T-helper 1 cell (primary cell): ENCODE measurements at places on chromosomes 2 and 18.

DNA sequence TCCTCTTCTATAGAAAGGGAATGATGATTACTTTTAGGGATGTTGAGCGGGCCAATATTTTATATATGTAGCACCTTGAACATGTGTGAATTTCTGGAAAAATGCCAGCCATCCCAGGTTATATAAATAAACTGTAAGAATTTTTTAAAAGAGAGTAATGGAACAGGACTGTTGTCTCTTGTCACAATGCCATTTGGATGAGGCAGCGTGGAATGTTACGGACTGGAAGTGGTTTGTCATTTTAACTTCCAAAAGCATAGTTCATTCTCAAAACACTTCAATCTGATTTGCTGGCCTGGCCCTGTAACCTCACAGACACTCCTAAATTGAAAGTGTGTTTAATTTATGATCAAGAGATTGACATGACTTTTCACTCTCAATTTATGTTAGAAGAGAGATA is 70.8 kb downstream of the TPGS2 start:
- no peak for DNase-seq

DNA sequence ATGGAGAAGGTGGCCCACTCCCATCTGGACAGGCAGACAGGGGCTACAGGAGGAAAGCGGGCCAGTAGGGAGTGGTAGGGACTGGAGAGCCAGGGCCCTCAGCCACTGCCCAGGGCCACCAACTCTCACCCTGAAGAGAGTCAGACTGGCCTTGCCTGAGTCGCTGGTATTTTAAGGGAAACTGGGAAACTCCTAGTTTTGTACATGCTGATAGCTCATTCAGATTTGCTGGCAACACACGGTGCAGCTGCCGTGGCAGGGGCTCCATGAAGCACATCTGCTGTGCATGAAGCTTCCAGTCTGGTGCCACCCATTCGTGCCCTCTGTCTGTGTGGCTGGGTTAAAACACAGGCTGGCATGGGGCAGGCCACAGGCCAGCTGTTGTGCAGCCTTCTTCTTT is 137.3 kb upstream of the GLI2 start:
- no peak for DNase-seq

DNA sequence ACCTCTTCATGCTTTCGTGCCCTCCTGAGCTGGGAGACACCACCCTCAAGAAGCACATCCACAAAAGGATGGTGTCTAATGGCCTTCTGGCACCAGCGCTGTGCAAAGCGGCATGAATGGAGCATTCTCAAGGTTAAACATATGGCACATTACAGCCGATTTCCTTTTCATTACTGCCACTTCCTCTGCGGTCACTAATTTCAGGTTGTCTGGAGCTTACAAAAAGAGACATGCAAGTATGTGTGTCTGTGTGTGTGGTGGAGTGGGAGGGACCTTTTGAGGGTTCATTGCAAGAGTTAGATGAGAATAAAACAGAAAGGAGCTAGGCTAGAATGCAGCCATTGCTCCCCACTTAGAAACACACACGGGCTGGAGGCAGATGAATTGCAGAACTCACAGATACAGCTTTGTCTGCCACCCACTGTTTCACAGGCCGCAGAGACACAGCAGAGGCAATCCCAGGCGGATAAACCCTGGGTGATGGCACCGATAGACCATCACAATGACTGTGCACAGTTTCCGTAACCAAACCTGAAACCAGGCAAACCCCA is 76.0 kb downstream of the TGIF1 start:
- DNase-seq = peak; percentile 17

DNA sequence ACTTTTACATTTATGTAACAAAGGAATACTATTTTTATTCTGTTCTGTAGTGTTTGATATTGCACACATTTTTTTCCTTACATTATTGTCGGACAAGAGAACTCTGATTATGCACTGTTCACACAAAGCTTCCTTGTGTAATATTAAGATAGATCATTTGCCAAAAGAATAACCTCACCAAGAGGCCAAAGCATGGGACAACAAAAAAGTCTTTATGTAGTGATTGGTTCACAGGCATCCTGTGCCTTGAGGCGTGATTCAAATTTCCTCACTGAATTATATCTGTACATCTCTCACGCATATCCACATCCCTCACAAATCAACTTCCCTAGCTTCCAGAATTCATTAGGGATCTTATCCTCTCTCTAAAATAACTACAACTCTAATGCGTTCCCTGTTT is 642.7 kb downstream of the NR4A2 start:
- no peak for DNase-seq

DNA sequence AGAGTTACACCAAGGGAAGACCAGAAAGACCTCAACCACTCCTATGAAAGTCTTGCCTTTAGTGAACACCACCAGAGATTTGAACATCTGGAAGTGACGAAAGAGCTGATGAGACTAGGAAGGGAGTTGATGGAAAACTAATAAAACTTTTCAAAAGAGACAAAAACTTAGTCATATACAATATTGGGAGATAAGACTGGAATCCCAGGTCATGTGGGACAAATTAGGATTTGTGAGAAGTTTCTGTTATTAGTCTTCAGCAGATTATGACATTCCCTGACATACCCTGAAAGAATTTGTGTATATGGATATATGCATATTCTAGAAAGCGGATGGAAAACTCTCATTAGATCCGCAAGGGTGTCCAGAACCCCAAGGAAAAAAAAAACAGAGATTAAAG is 145.0 kb upstream of the LTBP1 start:
- DNase-seq = no peak

GRCh38 chr2:3823748-3824147 is 120.4 kb downstream of the DCDC2C start:
- no peak for DNase-seq
